ENCODE measurements at places on chromosomes 13 and 19.

- DNase-seq: no peak
Measured at GRCh38 chr13:29857085-29857484, 6.7 kb upstream of the UBL3 start.

DNA sequence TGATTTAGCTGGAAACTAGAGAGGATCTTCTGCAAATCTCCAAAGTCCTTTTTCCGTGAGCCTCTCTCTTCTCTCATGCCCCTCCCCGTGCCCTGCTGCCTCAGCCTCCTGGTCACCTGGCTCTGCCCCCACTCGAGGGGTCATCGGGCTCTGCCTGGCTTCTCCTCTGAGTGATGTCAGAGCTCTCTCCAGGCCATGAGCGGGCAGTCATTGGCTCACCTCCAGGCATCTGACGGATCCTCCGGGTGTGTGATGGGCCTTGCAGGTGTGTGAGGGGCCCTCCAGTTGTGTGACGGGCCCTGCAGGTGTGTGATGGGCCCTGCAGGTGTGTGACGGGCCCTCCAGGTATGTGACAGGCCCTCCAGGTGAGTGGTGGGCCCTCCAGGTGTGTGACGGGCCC, 10.3 kb upstream of the GAS6 start:
- DNase-seq: no peak

- no peak for DNase-seq
Measured at GRCh38 chr19:36030264-36031148, 2.2 kb downstream of the CLIP3 start.

GRCh38 chr13:48281556-48281955, 22.0 kb upstream of the RB1 start:
- no peak for DNase-seq

Measured in islet precursor cell (in vitro differentiated cells).